ENCODE measurements at places on chromosomes 5 and 9. TPM values are rescaled to one million over a fixed set of nuclear protein-coding genes. Genes with fewer than 3 reads are reported as not detected.

Gene SLC25A2
- total RNA-seq, result 0.16 TPM

Gene DNM1
- 2.4 TPM for total RNA-seq

Gene PPP2CA
- total RNA-seq, result 179 TPM

Gene SLC6A3
- not detected for total RNA-seq

Gene CTXN3
- total RNA-seq, result not detected

Gene HAPLN1
- not detected for total RNA-seq

Gene NR5A1
- total RNA-seq, result not detected

Gene IL9
- total RNA-seq, result 104 TPM

Gene UGT3A2
- total RNA-seq, result not detected

Gene PCDHGB5
- total RNA-seq, result 0.92 TPM

Gene PCSK5
- total RNA-seq, result 1.5 TPM

Gene TMC1
- total RNA-seq, result not detected

Gene SCAMP1
- 17.1 TPM for total RNA-seq

Gene GRIN1
- not detected for total RNA-seq

Gene NPR2
- 12.0 TPM for total RNA-seq

Gene HCN1
- total RNA-seq, result not detected

Gene TAF1L
- total RNA-seq, result not detected

Gene CENPK
- 78.0 TPM for total RNA-seq

Gene MLANA
- not detected for total RNA-seq

Gene CDX1
- not detected for total RNA-seq

Gene LCN2
- total RNA-seq, result not detected

Gene PPP2R2B
- not detected for total RNA-seq
